Stimulated activated CD4-positive, alpha-beta T cell treated with anti-CD3 and anti-CD28 coated beads, TNF-alpha, amount 100 ng/mL, for 1 hour (primary cell): ENCODE measurements at places on chromosomes 2 and 18.

GRCh38 chr2:60867848-60868247 lies 13.5 kb upstream of the REL start:
- DNase-seq = no peak

DNA sequence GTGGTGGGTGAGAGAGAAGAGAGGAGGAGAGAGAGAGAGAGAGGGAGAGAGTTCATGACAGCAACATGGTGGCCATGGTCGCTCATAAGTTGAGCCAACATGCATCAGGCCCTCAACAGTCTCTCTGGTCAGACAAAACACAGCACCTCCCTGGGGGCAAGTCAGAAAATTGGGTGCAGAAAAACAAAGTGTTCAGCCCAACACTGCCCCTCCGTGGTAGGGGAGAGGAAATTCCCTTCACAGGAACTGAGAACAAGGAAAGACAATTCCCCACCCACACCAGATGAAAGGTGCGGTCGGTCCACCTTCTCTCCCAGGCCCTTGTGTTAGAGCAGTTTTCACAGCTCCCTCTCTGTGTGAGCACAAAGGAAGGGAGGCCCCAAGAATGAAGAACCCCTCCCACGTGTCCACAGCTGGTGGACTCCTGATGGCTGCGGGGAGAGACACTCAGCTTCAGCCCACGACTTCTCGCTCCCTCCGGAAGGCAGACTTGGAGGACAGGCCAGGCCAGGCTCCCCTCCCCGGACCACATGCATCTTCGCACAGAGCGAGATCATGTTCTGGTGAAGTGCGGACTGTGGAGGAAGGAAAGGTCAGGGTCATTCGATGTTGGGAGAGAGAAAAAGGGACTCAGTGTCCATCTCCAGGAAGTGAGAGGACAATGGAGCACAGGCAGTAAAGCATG lies 181.7 kb downstream of the ANAPC1 start:
- no peak for DNase-seq

DNA sequence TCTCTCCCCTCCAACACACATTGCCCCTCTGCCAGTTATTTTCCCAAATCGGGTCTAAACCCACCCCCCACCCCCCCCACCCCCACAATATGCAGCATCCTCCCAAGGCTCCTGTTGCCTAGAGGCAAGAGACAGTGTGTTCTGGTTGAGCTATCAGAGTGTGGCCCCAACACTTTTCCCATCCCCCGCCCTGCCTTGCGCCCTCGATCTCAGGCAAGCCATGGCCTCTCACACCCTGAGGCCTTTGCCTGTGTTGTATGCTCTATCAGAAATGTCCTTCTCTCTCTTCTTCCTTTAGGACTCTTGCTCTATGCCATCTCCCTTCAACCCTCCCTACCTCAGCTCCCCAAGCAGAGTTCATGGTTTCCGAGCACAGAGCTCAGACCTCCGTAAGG lies 9.5 kb upstream of the GRHL1 start:
- no peak for DNase-seq

DNA sequence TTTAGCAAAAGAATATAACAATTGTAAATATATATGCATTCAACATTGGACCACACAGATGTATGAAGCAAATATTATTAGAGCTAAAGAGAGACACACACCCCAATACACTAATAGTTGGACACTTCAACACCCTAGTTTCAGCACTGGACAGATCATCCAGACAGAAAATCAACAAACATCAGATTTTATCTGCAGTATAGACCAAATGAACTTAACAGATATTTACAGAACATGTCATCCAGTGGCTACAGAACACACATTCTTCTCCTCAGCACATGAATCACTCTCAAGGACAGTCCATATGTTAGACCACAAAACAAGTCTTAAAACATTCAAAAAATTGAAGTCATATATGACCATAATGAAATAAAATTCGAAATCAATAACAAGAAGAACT lies 22.1 kb upstream of the EVA1A start:
- no peak for DNase-seq

DNA sequence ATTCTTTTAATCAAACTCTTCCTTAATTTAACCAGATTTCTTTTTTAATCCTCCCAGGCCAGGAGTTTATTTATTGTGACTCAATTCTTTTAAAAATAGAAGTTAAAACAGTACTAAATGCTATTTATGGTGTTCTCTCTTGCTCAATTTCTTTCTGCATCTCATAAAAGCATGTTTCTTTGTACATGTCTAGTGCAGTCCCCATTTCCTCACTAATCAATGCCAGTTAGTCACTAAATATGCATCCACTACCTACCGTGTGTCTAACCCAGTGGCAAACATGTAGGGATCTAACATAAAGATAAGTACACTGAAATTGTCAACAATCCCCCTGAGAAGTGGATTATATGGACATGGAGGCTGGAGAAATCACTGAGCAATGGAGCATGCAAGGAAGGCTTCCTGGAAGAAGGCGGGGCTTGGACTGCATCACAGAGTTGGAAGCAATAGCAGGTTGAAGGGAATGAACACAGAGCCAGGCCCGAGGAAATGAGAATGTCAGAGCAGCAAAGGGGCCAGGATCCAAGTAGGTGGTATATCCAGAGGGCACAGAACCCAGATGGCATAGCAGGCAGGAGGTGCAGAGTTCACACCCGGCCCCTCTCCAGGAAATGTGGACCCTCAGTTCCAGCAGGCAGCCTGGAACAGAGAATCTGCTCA lies 105.3 kb upstream of the FOSL2 start:
- no peak for DNase-seq

- DNase-seq = no peak
Measured at GRCh38 chr18:56245866-56246580, 392.4 kb downstream of the TXNL1 start.
